AG09319 (cell line): ENCODE measurements at places on chromosomes 12 and 14.

DNA sequence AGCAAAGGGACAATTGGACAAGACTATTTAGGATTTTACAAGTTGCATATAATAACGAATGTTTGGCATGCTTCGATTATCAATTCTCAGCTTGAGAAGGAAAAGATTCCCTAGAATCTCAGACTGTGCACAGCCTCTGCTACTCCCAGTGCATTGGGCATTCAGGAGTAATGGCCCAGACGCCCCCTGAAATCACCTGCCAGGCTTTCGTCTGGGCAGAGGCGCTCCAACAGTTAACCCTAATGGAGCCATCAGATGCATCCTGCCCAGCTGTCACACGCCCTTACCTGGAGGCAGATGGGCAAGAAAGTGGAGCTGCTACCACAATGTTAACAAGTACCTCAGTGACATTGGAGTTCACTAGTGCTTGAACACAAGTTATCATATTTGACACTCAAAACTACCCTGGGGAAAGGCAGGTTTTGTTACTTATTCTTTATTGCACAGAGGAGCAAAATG is 927 bp upstream of the LRP6 start:
- no peak for DNase-seq

GRCh38 chr14:51304438-51304837 is 64.4 kb downstream of the TMX1 start:
- no peak for DNase-seq

DNA sequence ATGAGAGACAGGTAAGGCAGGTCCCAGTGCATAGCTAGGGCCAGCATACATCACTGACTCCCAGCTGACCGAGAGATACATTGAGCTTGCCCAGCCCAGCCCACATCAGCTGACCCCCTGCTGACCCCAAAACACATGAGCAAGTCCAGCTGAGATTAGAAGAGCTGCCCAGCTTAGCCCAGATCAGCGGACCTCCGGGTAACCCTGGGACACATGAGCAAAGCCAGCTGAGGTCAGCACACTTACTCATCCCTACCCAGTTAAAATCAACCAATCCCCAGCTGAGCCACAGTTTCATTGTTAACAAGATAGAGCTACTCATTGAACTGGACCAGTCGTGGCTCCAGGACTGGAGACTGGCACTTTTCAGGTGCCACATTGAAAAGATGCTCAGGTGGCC is 21.8 kb upstream of the FBXO34 start:
- DNase-seq = no peak

- DNase-seq = no peak
These were observed 155.4 kb upstream of the FAR2 start for GRCh38 chr12:28993720-28994119.

- no peak for DNase-seq
These were observed 76.5 kb downstream of the VCPKMT start for GRCh38 chr14:50039734-50040400.

- peak; percentile 10 for DNase-seq
These were observed 236.7 kb downstream of the BCL11B start for GRCh38 chr14:99035268-99035667.

- DNase-seq = no peak
These were observed 102.8 kb downstream of the TGFB3 start for GRCh38 chr14:75879031-75879430.

- no peak for DNase-seq
These were observed 9.1 kb downstream of the LRCOL1 start for GRCh38 chr12:132601171-132601883.

DNA sequence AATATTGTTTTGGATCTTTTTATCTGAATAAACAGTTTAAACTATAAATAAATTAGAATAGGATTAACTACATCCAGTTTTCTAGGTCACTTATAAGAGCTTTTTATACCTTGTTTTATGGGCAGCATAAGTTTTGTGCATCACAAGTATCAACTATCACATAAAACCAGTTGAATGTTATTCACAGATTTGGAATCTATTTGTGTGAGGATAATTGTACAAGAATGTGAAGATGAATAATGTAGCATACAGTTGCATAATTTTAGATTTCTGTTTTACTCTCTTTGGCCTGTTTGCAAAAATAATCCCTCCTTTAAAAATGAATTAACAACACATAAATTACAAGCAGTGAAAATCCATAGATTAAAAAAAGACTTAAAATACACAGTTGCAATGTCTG is 88.8 kb downstream of the SCFD1 start:
- DNase-seq = no peak

DNA sequence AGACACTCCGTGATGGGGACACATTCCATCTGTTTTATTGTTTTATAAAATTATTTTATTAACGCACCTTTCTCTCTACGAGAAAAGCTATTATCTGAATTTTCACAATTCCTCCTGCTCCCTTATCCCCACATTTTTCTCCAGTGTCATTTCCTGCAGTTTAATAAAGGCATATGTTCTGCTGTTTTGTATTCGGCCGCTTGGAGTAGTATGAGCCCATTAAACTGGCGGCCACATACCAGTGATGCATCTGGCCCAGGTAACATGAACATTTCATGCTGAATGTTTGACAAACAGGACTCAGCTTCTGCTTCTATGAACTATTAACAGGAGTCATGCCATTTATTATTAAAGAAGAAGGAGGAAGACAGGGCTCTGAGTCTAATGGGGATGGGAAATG is 511.0 kb downstream of the TMEM121 start:
- DNase-seq = no peak

DNA sequence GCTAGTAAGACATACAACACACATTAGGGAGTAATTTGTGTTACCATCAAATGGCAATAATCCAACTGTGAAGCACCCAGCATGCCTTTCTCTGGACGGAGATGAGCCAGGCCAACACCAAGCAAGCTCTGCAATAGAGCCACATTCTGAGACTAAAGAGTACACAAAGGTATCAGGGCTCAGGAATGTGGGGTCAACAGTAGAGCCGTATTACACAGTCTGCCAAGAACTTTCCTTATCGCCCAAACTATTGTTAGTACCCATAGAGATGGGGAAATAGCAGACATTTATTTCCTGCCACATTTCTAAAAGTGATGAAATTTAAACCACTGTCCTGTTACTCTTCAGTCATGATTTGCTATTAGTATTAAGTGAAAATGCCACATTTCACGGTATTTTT is 113.7 kb downstream of the BMP4 start:
- no peak for DNase-seq

DNA sequence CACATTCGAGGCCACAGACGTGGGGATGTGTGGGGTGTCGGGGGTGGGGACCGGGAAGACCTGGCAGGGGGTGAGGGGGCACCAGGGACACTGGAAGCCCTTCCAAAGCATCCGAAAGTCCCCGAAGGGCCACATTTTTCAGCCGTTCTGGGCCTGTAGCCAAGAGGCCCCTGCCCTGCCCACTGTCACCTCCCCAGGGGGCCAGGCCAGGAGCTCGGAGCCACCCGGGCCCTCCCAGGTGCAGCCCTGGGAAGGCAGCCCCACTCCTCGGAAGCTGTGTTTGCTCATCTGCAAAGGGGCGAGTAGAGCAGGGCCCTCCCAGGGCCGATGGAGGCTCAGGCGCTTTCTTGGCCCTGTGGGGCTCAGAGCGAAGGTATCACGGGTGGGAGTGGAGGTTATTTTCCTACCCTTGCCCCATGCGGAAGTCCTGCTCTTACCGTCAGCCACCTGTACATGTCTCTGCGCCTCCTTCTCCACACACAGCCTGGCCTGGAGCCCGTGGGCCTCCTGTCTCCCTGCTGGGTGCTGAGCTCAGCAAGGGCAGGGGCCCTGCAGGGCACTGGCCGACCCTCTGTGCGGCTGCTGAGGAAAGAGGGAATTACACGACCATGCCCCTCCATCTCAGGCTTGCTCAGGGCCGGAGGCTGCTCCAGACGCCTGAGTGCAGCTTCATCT is 27.2 kb downstream of the NOC4L start:
- DNase-seq = no peak

- DNase-seq = no peak
These were observed 36.7 kb downstream of the KIF21A start for GRCh38 chr12:39406262-39406661.

DNA sequence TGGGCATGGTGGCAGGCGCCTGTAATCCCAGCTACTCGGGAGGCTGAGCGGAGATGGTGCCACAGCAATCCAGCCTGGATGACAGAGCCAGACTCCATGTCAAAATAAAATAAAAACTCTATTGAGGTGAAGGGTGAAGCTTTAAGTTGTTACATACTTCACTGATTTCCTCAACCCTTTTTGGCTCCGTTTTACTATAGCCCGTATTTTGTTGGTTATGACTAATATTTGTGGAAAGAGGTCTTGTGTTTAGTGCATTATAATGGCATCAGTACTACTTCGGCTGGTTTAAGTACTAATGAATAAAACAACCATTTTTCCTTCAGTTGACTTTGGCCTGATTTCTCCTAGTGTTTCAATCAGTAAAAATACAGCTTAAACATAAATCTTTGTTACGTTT is 27.0 kb upstream of the SLC2A14 start:
- no peak for DNase-seq

- DNase-seq = no peak
These were observed 67.1 kb downstream of the PRORP start for GRCh38 chr14:35189422-35189821.

- DNase-seq = no peak
These were observed 120.9 kb upstream of the BCL2L14 start for GRCh38 chr12:11949738-11950411.
